AML-193 (cell line): ENCODE measurements at places on chromosomes 7 and 10.

DNA sequence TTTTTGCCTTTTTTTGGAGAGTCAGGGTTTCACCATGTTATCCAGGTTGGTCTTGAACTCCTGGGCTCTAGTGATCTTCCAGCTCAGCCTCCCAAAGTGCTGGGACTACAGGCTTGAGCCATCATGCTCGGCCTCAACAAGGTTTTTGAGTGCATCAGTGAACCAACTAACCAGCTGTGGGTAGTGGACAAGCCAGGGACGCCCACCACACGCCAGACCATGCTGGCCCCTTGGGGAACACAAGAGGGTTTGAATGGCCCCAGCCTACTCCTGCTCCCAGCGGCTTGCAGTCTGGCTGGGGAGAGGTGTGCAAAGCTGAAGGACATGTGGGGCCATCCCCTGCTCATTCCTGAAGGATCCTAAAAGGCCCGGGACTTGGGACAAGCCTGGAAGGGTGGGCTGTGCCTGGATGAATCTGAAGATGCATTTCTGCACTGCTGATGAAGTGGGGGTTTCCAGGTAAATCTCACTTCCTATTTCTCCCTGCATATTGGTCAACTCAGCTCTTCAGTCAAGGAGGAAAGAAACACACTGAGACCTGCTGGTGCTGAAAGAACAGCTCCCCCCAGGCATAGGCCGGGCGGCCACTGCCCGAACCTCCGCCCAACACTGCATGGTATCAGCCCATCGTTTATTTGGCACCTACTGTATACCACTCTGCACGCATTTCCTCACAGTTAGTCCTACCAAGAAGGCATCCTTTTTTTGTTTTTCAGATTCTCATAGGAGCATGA, 6.9 kb downstream of the MMD2 start:
- DNase-seq = no peak

DNA sequence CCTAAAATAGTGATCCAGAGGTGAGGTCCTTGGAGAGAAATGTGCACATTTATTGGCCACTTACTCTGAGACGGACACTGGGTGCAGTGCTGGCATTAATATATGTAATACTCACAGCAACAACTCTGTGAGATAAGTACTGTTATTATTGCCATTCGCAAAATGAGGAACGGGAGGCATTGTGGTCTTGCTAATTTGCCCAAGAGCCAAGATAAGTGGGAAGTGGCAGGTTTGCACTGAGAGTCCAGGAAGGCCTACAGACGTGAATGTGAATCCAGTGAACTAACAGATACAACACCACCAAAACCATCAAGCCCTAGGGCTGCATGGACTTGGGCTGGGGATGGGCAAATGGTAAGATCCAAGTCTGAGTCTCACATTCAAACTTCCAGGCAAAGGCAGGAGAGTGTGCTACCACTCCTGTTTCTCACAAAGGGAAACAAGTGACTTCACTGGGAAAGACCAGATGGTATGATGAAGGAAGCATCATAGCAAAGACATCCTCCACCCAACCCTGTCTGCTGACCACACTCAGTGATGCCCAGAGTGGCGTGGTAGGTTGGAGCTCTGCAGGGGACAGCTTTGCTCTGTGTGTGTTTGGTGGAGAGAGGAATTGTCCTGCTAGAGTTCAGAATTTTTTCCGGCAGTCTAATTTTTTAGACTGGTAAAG, 19.2 kb downstream of the TMEM273 start:
- peak; percentile 65 for DNase-seq

DNA sequence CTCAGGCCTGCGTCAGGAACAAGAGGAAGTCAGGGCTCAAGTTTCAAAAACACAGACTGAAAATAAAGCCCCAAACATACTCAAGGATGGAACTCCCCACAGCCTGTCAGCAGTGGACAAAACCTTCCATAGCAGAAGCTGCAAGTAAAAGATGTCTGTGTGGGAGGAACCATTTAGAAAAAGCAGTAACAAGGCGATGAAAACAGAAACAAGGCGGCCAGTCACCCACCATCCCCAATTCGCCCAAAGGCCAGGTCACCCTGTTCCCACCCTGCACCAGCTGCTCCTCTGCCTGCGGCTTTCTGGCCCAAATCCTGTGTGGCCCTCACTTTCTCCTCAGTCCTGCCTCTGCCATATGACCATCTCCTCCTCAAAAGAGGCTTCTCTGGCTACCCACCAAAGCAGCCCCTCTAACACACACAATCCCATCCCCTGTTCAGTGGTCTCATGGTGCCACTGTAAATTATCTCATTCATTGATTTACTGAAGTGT, 27.8 kb downstream of the KCNMA1 start:
- no peak for DNase-seq

DNA sequence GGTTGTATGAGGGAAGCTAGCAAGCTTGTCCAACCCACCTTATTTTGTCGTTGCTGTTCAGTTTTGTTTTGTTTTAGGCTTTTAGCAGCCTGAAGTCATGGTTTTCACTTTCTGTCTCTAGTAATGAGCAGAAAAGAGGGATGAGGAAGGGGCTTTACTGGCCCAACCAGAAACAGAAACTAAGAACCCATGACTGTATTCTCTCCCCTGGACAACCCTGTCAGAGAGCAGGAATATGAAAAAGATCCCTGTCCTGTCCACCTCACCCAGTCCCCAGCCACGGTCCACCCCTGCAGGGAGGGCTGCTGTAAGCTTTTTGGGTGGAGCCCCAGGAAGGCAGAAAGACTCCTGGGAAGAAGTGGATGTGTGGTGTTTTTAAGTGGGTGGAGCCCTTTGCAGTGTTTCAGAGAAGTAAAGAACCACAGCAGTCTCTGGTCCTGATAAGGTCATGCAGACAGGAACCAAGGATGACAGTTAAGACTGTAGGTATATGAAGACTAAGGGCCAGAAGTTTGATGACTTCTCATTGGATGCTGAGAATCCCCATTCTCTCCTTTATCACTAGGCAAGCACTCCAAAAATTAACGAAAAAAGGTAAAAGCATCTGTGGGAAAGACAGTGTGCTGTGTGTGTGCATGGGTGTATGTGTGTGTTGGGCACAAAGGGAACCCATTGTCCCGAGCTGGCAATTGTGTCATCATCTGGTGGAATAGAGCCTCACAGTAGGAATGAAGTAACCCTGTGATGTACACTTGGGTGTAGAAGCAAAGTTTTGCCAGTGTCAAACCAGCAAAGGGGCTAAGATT, 13.8 kb downstream of the MRPL32 start:
- no peak for DNase-seq

GRCh38 chr10:121070275-121071070, 219.3 kb downstream of the WDR11 start:
- DNase-seq = peak; percentile 37

DNA sequence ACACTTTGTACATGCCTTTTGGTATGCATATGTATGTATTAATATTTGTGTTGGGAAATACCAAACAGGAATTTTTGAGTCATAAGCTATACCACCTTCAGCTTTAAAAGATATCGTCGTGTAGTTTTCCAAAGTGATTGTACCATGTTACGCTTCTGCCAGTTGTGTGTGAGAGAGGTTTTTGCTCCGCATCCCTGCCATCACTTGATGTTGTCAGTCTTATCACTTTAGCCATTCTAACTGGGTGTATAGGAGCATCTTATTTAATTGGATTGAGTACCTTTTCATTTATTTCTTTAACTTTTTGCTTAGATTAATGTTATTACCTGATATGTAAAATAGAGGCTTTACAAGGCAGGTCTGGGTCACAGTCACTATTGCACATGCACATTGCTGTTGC, 3.4 kb downstream of the KLHL7 start:
- no peak for DNase-seq

- DNase-seq = no peak
Measured at GRCh38 chr10:122112625-122113160, 123.7 kb downstream of the TACC2 start.

DNA sequence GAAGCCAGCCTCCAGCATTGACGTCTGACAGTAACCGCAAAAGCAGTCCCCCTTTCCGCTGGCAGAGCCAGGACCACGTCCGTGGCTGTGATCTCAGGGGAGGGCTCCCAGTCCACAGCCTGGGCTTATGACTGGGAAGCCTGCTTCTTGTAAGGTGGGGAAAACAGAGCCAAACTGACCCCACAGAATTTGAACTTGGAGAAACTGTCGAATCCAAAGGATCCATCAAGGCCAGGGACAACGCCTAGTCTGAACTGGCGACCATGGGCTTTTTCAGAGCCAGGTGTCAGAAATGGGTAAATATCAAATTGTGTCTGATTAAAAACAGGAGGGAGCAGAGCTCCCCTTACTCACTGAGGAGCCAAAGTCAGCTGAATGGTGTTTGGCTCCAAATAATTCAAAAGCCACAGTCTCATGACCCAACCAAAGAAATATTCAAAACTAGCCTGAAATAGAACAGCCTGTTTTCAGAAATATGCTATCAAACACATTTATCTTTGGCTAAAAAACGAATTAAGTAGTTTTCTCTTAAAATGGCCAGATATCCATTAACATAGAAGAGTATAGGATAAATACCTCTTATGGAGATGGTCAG, 751.4 kb upstream of the GALNT17 start:
- DNase-seq = no peak

DNA sequence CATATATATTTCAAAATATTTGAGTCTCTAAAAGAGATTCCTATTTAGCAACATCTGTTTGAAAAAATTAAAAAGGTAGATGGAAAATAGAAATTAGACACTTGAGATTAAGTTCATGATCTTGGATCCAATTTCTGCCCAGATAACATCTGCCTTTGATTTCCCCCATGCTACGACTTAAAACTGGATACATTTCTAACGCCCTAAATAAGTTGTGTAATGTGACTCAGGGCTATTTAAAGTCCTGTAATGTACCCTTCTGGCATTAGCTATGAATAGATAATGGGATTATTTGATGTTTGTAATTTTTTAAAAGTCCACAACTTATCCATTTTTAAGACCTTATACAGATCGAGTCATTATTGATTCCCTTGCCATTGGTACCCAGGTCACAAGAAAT, 23.4 kb downstream of the CFAP43 start:
- DNase-seq = no peak

DNA sequence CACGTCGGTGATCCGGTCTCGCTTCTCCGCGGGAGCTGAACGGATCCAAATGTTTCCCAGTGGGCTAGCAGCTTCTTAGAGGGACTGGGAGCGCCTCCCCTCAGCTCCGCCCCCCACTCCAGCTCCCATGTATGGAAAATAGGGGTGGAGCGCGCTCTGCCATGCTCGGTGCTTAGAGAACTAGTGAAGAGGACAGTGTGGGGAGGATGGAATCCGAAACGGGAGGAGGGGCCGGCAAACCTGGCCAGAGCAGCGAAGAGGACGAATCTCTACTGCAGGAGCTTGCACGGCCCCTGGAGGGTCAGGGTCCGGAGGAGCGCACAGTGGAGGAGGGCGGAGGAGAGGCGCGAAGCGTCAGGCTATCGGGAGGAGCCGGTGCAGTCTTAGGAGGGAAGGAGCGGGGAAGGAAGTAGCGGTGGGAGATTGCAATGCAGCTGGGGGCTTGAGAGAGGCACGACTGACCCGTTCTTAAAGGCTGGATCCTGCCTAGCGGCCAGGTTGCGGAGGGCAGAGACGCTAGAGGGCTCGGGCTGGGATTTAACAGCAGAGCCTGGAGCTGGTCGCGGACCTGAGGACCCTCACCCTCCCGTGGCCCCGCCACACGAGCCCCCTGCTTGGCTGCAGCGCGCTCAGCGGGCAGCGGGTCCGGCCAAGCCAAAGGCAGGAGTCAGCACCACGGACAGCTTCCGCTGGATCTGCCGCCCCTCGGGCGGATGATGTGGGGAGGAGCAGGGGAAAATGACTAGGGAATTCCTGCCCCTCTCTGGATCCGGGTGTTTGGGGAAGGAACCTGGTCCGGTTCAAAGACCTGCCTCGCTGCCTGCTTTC, at the start of gene PRLHR:
Gene PRLHR (minus strand): TSS at position 51 of the 828 bp plus-strand sequence. CDS start 404 bp downstream, outside the sequence.
- DNase-seq = no peak

- no peak for DNase-seq
Measured at GRCh38 chr7:115477193-115477651, 553.3 kb downstream of the TFEC start.

GRCh38 chr7:90067171-90067570, 87.1 kb upstream of the STEAP1 start:
- DNase-seq = no peak

- DNase-seq = peak; percentile 42
Measured at GRCh38 chr10:69957886-69958555, 94.6 kb upstream of the MACROH2A2 start.

DNA sequence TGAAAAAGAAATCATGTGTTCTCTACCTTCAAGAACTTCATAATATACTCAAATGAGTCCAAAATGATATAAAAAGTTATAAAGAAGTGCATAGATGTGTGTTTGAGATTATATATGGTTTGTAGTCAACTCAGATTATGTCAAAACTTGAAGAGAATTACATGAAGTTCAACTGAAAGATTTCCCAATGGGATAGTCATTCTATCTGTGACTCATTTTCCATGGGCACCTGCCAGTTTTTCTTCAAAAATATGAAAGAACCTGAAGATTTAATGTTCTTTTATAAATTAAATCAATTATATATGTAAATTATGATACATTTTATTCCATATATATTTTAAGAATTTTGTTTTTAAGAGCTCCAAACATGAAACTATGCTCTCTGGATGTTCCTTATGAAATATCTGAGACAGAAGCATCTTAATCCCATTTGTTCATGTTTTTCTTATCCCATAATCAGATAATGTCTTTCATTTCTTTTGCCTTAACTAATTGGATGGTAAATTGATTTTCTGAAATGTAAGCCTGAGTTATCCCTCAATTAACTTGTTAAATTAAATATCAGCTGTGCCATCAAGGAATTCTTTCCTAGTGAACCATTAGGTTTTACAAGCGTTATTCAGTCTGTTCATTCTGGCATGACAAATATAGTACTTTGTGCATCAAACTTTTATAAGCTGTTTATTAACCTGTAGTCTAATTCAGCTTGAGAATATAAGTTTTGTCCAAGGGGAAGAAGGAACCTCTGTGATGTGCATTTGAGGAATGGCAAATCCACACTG, 387.1 kb downstream of the IPMK start:
- DNase-seq = no peak

DNA sequence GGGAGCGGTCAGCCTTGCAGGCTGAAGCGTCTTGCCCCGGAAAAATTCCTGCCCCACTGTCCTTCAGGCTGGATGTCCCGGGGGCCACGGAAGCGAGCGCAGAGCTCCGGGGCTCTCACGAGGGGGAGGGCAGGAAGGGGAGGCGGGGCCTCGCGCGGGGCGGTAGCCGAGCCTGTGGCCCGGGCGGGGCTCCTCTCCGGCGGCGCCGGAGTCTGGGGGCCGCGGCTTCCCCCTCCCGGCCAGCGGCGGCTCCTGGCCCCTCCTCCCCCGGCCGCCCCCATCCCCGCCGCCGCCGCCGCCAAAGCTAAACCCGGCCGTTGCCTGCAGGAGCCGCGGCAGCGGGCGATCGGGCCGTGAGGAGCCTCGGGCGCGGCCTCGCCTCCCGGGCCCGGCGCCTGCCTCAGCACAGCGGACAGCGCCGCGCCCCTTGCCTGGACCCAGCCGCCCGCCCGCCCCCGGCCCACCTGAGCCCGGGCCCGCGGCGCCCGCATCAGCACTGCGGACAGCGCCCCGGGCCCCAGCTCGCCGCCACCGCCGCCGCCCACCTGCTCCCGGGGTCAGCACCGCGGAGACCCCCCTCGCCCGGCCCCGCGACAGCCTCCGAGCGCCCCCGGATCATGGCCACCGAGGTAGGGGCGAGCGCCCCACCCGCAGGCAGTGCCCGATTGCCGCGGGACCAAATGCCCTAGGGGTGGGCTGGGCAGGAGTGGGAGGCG, at the start of gene GOLGA7B:
Gene GOLGA7B (plus strand): TSS at position 157 of the 716 bp plus-strand sequence. CDS start 461 bp downstream, at position 618.
- DNase-seq = no peak

GRCh38 chr10:116765648-116766081, 23.3 kb upstream of the HSPA12A start:
- DNase-seq = peak; percentile 37

GRCh38 chr7:155278921-155279320, 18.8 kb upstream of the INSIG1 start:
- DNase-seq = no peak
